NCI-H2081 treated with DMSO at 0.1 percent for 48 hours (cell line): ENCODE measurements at places on chromosomes 5 and 9.
A peak's percentile ranks its signal among the peaks of the same experiment; 100 is the strongest.

- DNase-seq, result no peak
These were observed 1.9 kb upstream of the LPCAT1 start for GRCh38 chr5:1525624-1526189.

- DNase-seq, result no peak
These were observed 152.1 kb downstream of the CRB2 start for GRCh38 chr9:123508048-123508447.

DNA sequence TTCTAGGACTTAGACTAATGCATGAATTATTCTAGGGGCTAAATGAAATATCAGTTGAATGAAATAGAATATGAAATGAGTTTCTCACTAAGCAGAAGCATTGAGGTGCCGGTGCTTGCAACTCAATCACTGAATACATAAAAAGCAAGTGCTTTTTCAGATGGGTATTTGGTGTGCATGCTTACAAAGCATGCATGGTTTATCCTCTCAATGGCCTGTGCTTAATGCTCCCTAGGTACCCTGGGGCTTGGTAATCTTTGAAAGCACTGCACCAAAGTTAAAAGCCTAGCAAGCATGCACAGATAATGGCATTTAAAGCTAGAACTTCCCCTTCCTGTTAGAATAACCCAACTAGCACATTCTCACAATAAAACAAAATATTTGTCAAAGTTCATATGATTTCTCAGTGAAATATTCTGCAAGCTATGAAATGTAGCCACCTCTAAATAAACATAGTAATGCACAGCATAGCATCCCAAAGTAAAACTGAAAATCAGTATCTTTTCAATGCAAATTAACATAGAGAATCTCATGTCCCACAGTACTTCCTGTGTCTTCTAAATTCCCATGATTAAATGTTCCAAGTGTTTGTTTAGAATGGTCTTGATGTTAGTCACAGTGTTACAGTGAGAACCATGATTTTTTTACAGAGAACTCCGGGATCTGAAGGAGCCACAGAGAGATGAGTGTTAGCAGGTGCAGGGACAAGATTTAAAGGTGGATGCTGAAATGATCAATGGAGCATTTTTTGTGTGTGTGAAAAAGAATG is 143.4 kb upstream of the CDH6 start:
- no peak for DNase-seq

DNA sequence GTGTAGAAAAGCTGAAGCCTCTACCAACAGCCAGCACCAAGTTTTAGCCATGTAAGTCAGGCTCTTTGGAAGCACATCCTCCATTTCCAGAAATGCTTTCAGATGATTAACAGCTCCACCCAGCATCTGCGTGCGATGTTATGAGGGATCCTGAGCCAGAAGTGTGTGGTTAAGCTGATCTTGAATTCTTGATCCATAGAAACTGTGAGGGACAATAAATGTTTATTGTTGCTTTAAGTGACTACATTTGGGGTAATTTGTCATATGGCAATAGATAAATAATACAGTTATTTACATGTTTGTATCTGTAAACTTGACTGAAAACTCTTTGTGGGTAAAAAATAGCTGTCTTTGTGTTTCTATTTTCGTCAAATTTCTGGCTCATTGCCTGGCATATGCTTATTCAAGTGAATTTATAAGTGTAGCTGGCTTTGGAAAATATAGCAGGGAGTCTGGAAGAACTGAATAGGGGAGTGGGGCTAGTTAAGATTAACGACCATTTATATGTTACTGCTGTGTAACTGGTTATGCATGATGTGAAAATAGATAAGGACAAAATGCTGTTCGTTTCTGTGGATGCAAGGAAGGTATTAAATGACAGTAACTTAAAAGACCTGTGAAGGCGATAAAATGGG is 234.1 kb downstream of the LRRC70 start:
- no peak for DNase-seq

- DNase-seq, result no peak
These were observed 380.4 kb downstream of the PTPRD start for GRCh38 chr9:10232352-10232930.

- DNase-seq, result no peak
These were observed 517.9 kb upstream of the ITGA1 start for GRCh38 chr5:52269859-52270258.

- DNase-seq, result no peak
These were observed 288.2 kb upstream of the MAP3K1 start for GRCh38 chr5:56527174-56527573.

DNA sequence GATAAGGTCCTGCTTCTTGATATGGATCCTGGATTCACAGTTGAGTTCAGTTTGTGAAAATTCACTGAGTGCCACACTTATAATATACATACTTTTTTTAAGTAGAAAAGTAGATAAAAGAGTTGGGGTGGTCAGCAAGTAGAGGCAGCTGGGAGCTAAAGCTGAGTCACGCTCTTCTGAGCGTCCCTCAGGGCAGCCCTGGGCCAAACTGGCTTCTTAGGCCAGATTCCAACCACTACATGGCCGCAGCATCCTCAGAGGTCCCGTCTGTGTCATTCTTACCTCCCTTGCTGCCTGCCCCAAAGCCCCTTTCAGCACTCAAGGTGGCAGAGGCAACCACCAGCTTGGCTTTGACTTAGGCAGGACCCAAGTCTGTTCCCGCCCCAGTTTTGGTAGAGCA is 123.3 kb upstream of the TBC1D2 start:
- DNase-seq, result no peak

DNA sequence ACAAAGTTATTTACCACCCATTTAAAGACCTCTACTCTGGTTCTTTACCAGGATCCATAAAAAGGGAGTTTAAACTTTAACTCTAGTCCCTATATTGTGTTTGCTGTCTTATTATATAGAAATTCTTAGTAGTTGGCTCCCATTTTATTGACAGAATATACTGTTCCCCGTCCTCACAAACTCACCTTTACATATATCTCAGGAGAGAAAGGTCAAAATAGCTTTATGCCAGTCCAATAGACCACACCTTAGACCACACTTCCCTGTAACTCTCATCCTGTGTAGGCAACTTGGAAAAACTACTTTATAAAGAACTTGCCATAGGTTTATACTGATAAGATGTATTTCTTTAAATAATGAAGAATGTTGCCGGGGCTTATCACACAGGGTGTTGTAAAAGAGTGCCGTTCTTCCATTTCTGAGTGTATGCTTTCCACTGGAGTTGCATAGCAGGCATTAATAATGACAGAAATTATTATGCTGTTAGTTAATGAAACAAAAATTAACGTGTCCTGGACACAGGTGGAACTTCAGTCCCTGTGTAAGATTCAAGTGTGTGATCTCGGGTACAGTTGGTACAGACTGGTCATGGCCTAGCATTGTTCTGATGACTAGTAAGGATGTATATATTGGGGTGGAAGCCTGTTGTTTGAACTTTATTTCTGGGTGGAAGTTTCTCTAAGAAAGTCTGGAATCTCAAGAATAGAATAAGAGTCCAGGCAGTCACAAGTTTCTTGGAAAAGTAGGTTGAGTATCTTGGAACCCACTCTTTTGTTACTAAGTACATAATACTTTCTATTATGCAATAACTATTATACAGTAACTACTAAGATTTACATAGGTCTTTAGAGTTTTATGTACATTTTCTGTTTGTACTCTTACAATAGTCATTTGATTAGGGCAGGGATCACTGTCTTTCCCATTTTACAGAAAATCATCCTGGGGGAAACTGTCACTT is 33.0 kb upstream of the SPINK14 start:
- no peak for DNase-seq

- DNase-seq, result no peak
These were observed 1095.7 kb upstream of the DMAC1 start for GRCh38 chr9:8895106-8895860.

DNA sequence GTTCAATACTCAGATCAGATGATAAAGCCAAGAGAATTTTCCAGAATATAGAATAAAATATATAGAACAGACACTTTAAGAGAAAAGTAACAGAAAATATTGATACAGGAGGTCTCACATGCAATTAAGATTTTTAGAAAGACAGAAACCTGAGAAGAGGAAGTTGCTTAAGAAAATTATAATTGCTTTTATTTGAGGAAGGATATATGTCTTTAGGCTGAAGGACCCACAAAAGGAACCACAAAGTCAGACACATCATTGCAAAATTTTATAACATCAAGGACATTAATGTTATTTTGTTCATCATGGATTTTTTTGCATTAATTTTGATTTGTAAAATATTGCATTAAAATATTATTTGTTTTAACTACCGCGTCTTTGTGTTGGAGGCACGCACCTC is 141.5 kb downstream of the FSTL4 start:
- DNase-seq, result no peak

- DNase-seq, result peak; percentile 28
These were observed 337.4 kb upstream of the PUM3 start for GRCh38 chr9:3181049-3181953.

GRCh38 chr9:110605565-110605964 is 26.0 kb upstream of the SVEP1 start:
- DNase-seq, result no peak

DNA sequence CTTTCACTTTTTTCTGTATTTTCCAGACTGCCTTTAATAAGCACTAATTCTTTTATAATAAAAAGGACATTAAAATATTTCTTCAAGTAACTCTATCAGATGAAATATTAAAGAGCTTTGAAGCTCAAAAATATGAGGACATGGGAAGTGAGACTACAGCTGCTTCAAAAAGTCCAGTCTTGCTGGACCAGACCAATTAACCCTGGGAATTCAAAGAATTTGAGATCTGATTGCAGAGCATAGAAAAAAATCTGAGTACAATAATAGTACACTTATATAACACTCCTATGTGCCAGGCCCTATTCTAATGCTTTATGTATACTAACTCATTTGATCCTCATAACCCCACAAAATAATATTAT is 9.8 kb downstream of the TMEM245 start:
- no peak for DNase-seq

DNA sequence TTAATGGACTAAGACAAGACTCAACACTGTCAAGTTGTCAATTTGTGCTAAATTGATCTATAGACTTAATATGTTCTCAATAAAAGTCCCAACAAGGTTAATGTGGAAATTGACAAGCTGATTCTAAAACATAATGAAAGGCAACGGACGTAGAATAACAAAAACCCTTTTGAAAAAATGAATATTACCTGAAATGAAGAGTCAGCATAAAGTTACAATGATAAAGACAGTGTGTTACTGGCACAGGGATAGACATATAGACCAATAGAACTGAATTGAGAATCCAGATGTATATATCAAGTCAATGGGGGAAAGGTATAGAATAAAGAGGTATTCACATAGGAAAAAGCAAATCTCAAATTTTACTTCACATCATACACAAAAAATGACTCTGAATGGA is 37.7 kb upstream of the BARX1 start:
- no peak for DNase-seq

DNA sequence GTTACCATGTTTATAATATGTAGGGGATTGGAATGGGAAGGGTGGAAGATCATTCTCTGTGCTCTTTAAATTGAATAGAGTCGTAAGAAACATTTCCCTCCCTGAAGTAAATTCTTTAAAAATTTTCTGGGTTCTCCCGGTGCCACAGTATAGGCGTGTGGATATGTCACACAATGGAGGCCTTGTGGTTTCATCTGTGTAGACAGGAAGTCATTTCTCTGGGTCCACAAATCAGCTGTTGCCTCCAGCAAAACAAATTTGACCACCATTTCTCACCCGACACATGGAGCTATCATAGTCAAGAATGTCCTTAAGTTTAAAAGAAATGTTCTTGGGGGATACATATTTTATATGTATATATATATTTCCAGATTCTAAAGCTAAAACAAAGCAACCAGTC is 17.4 kb downstream of the CEP78 start:
- DNase-seq, result no peak

- no peak for DNase-seq
These were observed 9.4 kb downstream of the ADAMTSL2 start for GRCh38 chr9:133543772-133544467.

GRCh38 chr5:43798740-43799139 is 195.8 kb downstream of the NNT start:
- DNase-seq, result no peak

DNA sequence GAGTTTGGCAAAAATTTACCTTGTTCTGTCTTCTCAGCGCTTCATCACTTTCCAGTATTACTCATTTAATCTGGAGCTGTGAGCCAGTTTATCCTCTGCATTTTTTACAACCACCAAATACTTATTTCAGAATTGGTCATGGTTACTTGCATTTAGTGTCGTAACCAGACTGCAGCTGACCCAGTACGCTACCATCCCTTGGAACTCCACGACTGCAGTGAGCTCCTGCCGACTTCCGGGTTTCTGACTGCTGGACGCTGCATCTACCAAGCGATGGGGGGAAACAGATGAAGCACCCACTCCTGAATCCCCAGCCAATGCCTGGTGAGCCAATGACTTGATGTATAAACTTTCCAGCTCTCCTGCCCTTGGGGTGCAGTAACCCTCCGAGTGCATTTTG is 174.4 kb upstream of the PRLR start:
- no peak for DNase-seq

- no peak for DNase-seq
These were observed 105.7 kb downstream of the SPOCK1 start for GRCh38 chr5:137393196-137393993.

GRCh38 chr5:18888821-18889220 is 1099.2 kb downstream of the CDH18 start:
- DNase-seq, result no peak

DNA sequence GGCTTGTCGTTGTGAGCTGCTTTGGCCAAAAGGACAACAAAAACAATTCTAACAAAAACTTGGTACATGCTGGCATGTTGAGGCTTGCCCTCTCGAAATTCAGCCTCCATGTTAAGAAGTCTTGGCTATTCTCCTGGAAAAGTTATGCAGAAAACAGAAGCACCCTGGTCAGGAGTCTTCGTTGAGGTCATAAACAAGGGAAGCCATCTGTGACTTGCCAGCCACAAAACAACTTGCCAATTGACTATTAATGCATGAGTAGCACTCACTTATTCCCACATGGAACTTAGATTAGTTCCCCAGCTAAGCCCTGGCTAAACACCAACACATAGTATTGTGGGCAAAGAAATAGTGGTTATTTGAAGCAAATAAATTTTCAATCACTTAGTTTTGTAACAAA is 521.0 kb upstream of the CHD1 start:
- no peak for DNase-seq

DNA sequence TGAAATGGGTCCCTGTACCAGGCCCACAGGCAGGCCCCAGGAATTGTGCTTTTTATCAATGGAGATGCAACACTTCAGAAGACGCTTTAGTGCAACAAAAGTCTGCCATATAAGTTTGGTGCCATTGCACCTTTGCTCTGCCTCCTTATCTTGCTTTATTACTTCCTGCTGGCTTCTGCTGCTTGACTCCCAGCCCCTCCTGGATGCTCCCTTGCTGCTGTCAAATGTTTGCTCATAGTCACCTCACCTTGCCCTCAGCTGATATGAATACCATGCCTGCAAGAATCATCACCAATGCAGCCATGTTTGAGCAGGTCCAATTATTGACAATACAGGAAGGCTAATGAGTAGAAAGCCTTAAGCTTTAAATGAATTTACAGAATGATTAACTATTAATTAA is 25.4 kb downstream of the MEGF10 start:
- no peak for DNase-seq
